ENCODE measurements at places on chromosomes 7 and 10.

- no peak for DNase-seq
Observed at GRCh38 chr7:15885678-15886077, 199.2 kb upstream of the MEOX2 start.

DNA sequence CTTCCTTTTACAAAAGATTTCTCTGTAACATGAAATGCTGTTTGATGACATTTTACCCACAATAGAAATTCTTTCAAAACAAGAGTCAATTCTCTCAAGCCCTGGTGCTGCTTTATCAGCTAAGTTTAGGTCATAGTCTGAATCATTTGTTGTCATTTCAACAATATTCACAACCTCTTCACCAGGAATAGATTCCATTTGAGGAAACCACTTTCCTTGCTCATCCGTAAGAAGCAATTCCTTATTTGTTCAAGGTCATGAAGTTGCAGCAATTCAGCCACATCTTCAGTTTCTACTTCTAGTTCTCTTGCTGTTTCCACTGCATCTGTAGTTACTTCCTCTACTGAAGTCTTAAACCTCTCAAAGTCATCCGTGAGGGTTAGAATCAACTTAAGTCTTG, 315.3 kb downstream of the TYW1 start:
- no peak for DNase-seq

DNA sequence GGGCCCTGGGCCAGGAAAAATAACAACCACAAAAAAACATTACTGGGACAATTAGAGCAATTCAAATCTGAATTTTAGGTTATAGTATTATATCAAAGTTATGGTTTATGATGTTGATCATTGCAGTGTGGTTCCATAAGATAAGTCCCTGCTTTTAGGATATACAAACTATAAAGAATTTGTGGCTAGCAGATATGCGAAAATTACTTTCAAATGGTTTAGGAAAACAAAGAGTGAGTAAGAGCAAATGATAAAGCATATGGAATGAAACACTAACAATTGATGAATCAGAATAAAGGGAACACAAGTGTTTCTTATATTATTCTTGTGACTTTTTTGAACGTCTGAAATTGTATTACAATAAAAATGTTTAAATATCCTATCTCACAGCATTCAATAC, 64.4 kb upstream of the HECTD2 start:
- no peak for DNase-seq

DNA sequence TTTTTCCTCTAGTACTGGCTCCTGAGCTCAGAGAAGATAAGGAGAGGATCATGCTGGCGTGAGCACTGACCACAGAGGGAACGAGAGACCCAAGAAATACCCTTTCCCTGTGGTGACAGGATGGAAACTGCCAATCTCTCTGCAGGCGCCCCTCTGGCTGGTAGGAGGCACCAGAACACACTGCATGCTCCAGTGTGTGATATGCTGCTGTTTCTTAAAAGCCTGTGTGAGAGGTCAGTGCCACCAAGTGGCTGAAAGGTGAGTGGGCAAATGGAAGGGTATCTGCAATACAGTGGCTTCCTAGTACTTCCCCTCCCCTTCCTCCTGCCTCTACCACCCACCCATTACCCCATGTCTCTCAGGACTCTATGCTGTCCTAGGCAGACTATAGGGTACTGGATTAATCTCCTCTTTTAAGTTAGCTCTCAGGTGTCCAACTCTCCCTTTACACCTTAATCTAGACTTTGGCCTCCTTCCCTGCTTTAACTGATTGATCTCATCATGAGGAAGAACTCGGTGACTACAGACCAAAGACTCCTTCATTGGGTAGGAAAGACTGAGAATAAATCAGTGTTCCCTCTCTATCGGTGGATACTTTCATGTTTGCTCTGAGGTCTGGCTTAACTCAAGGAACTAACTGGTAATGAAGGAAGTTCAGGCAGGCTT, 283.6 kb downstream of the ADRA2A start:
- DNase-seq: no peak

DNA sequence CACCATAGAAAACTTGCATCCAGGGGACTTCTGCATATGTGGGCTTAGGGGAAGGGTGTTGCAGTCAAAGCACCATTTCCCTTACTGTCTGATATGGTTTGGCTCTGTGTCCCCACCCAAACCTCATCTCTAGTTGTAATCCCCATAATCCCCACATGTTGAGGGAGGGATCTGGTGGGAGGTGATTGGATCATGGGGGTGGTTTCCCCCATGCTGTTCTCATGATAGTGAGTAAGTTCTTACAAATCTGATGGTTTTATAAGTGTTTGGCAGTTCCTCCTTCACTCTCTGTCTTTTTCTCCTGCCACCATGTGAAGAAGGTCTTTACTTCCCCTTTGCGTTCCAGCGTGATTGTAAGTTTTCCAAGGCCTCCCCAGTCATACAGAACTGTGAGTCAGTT, 177.4 kb downstream of the ADK start:
- DNase-seq: no peak

GRCh38 chr7:42227936-42228591, 8.9 kb downstream of the GLI3 start:
- no peak for DNase-seq

GRCh38 chr10:79147796-79148451, 79.2 kb downstream of the ZMIZ1 start:
- DNase-seq: no peak

DNA sequence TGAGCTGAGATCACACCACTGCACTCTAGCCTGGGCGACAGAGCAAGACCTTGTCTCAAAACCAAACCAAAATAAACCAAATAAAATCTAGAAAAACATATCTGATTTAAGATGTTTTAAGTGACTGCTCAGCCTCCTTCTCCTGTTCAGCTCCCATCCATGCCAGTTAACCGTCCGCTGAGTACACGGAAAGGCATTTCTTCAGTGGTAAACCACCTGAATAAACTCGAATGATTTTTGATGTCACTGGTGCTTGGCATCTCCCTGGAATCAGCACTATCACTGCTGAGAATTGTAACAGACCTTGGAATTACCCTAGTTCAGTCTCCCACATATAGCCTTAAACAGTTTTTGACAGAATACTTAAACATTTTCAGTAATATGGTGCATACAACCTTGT, 24.1 kb upstream of the NRCAM start:
- DNase-seq: no peak

DNA sequence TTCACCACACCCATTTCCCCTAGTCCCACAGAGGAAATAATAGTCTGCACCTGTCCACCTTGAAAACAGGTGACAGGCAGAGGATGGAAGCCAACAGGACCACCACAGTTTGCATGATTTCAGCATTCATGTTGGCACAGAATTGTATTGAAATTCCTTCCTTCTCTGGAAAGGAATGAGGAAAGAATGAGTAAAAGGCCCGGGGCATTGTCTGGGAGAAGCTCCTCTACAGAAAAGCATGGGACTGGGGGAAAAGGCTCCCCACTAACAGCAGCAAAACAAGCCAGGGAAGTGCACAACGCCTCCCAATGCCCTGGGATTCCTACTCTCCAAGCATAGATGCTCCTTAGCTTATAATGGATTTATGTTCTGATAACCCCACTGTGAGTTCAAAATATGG, 28.5 kb upstream of the TOMM7 start:
- no peak for DNase-seq

DNA sequence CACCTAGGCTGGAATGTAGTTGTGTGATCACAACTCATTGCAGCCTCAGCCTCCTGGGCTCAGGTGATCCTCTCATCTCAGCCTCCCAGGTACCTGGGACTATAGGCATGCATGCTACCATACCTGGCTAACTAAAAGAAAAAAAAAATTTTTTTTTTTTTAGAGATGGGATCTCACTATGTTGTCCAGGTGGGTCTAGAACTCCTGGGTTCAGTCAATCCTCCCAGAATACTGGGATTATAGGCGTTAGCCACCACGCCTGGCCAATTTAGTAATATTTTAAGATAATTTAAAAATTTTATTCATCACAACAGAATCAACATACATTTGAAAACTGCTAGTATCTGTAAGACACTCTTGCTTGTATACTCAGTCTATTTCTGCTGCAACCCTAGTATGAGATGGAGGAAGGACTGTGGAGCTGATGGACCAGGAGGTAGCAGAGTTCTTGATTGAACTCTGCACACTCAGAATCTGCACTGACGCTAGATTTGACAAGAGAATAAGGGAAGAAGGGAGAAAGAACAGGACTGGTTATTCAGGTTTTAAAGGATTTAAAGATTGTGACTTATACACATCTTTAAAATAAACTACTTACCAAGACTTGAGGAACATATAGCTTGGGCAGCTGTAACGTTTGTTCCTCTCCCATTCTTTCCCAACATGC, 57.6 kb downstream of the VCL start:
- no peak for DNase-seq

DNA sequence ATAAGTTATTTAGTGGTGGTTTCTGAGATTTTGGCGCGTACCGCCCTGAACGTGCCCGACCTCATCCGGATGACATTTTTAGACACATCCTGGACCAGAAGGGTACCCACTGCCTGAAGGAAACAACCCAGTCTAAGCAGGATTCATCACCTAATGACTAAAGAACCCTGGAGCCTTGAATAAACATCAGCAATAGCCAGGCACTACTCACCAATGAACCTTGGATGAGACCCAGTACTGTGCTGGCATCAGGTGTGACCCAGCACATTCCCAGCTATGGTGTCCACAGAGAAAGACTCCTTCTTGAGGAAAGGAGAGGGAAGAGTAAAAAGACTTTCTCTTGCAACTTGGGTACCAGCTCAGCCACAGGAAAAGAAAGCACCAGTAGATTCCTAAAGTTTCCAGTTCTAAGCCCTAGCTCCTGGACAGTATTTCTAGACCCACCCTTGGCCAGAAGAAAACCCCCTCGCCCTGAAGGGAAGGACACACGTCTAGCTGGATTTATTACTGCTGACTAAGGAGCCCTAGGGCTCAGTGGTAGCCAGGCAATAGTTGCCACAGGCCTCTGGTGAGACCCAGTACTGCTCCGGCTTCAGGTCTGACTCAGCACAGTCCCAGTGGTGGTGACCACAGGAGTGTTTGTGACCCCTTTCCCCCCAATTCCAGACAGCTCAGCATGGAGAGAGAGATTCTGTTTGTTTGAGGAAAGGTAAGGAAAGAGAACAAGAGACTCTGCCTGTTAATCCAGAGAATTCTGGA, 32.5 kb downstream of the ZNF277 start:
- no peak for DNase-seq

GRCh38 chr10:75410132-75411005, 8.8 kb upstream of the ZNF503 start:
- DNase-seq: no peak

DNA sequence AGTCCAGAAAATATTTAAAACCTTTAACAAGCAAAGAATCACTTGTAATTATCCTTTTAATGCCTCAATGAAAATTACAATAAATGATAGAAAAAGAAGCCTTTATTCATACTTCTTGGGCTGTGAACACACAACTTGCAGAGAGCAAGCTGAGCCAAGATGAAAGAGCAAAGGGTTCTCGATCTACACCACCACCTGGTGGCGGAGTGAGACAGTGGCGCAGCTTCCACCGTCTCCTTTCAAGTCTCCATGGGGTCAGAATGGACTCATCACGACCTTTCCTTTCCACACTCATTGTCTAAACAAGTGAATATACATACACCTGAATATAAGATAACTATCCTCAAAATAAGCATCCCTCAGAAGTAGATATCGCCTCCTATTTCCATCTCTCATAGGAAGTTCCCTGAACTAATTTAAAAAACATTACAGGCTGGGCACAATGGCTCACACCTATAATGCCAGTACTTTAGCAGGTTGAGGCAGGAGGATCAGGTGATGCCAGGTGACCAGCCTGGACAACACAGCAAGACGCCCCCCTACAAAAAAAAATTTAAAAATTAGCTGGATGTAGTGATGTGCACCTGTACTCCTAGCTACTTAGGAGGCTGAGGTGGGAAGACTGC, 40.7 kb downstream of the ATE1 start:
- peak; percentile 7 for DNase-seq

DNA sequence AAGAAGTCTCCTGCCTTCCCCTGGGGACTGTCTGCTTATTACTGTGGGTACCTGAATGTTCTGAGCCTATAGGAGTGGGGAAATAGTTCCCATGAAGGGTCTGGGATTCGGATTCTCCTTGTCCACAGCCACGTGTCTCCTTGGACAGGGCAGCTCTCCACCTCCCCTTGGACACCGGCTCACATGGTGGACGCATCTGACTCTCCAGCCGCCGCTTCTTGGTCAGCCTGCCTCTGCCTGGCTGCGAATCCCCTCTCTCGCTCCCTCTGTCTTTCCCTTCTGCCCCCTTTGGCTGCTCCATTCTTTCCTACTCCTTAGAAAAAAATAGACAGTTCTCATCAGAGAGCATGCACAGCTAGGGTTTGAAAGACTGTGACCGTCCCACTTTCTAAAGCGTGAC, 46.9 kb downstream of the JAKMIP3 start:
- DNase-seq: no peak

DNA sequence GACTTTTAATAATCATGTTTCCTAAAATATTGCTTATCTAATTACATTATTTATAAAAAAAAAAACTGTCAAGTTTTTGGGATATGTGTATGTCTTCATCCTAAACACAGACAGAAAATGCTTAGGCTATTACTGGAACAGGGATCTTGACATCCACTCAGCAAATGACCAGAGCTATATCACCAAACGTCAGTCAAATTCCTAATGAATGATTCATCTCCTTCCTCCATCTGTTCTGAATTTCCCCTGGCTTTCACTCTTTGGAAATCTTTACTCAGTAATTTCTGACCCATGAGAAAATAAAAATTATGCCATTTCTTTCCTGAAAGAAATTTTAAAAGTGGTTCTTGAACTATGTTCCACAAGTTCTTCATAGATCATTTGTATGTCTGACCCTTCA, 552.4 kb upstream of the KCND2 start:
- DNase-seq: no peak

- no peak for DNase-seq
Observed at GRCh38 chr7:118372530-118372929, 148.0 kb downstream of the ANKRD7 start.

GRCh38 chr7:82594665-82595064, 151.1 kb upstream of the CACNA2D1 start:
- DNase-seq: no peak

- no peak for DNase-seq
Observed at GRCh38 chr10:110327262-110327914, 22.7 kb upstream of the SMNDC1 start.

DNA sequence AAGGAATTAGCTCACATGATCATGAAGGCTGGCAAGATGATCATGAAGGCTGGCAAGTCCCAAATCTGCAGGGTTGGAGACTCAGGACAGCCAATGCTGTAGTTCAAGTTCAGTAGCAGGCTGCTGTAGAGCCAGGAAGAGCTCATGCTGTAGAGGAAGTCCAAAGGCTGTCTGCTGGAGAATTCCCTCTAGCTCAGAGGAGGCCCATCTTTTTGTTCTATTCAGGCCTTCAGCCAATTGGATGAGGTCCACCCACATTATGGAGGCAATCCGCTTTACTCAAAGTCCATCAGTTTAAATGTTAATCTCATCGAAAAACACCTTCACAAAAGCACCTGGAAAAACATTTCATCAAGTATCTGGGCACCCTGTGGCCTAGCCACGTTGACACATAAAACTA, 24.8 kb upstream of the FAM171A1 start:
- no peak for DNase-seq

- no peak for DNase-seq
Observed at GRCh38 chr10:86579883-86580520, 58.4 kb upstream of the WAPL start.

- no peak for DNase-seq
Observed at GRCh38 chr10:96588616-96589419, 2.0 kb upstream of the TM9SF3 start.

- DNase-seq: no peak
Observed at GRCh38 chr10:122173337-122173736, 97.8 kb upstream of the BTBD16 start.

- no peak for DNase-seq
Observed at GRCh38 chr10:77296534-77297392, 340.8 kb downstream of the KCNMA1 start.
